Effector memory CD4-positive, alpha-beta T cell (primary cell): ENCODE measurements at places on chromosomes 7 and 10.

- DNase-seq, result no peak
Observed at GRCh38 chr10:14875941-14876340, 2.7 kb upstream of the SUV39H2 start.

DNA sequence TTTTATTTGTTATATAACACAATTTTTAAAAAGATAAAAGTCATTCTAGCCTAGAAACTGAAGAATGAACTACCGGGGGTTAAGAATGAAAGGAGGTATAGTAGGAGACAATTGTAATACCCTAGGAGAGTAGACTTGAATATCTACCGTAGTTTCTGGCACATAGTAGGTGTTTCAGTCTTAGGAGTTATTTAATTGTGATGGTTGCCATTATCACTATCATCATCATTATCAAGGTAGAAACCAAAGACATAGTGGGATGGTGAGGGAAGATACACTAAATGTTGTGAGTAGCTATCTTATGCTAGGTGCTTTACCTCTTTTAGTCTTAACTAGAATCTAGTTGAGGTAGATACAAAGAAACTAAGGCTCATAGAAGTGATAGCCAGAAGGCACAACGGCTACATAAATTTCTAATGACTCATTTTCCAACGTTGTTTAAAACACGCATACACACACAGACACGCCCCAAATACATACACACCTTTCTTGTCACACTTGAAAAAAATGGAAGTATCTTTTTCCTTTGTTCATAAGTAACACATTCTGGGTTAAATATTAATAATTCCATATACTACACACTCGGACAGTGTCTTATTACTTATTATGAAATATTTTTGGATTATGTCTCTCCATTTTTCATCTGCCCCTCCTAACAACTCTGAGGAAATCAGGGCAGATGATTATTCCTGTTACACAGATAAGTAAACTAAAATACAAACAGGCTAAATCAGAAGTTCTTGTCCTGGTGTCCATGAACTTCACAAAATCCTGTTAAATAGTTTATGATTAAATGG, 2.0 kb upstream of the ANLN start:
- DNase-seq, result no peak

DNA sequence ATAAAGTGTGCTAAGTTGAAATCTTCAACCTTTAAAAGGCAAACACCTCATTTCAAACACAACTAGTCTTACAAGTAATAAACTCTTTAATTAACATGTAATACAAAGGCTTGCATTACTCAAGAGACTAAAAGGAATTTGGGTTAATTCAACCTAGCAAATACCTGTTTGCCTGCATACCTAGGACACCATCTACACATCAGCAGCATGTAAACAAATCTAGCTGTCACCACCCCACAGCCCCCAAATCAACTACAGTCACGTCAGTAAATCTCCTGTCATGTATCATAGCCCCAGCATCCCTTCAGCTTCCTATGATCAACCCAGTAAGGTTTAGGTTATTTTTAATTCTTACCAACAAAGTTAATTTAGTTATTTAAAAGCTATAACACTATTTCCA, 33.5 kb downstream of the ZNF800 start:
- no peak for DNase-seq

DNA sequence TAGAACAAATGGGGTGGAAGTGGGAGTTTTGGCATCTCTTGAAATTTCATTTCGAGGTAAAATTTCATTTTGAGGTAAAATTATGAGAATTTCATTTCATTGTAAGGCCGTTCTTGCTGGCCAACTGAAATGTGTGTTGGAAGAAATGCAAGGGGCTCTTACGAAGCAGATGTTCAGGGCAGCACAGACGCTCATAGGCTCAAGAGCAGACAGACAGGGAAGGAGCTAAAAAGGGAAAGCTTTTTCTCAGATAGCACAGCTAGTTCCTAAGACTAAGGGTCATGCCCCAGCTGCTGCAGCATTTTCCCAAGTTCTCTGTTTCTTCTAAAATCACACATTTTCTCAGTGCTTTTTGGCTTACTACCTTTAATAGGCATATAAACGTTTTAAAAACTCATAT, 65.1 kb upstream of the SFMBT2 start:
- DNase-seq, result no peak

DNA sequence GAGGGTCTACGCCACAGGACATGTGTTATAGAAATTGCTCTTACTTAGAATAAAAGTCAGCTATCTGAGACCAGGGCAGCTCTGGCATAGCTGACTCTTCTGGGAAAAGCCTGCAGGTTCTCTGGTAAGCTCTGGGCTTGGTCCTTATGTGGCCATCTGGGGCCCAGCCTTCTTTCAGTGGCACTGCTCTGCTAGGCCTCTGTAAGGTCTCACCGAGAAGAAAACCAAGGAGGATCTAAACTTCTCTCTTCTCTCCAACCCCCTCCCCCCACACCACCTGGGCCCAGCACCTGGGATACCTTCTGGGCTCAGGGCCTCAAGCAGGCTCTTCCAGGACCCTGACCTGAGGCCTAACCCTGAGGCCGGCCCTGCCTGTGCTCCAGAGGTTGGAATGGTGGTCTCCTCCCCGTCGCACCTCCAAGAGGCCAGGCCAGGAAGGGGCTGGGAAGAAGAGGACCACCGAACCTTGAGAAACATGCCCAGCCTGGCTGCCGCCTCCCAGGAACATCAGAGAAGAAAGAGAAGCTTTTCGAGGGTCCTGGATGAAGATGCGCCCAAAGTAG, 323.6 kb downstream of the GFRA1 start:
- no peak for DNase-seq

- DNase-seq, result no peak
Observed at GRCh38 chr7:143882604-143883078, 19.3 kb downstream of the TCAF1 start.

GRCh38 chr10:122259075-122259466, 12.0 kb upstream of the BTBD16 start:
- no peak for DNase-seq

DNA sequence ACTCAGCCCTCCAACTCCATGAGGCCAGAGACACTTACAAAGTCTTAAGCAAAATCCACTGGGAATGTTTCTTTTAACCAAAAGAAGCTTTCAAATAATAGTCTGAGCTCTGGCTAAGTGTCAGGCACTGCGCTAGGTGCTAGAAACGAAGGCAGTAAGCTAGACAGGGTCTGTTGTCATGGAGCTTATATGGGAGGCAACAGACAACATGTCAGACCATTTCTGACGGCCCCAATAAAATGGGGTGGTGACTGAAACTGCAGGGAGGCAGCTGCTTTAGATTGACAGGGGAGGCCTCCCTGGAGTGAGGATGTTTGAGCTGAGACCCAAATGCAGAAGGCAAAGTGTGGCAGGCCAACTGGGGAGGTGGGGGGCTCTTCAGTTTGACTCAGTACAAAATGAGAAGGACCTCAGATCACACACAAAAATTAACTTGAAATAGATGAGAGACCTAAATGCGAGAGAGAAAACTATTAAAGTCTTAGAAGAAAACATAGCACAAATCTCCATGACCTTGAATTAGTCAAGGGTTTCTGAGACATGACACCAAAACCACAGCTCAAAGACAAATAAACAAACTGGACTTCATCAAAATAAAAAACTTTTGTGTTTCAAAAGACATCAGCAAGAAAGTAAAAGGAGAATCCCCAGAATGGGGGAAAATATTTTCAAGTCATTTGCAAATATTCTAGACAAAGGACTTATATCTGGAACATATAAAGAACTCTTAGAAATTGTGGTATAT, 40.6 kb downstream of the SH3PXD2A start:
- DNase-seq, result no peak

GRCh38 chr7:134962270-134962780, 24.0 kb upstream of the AGBL3 start:
- no peak for DNase-seq

GRCh38 chr7:2070151-2070763, 162.5 kb downstream of the MAD1L1 start:
- no peak for DNase-seq

GRCh38 chr10:6128591-6129251, 39.9 kb downstream of the RBM17 start:
- no peak for DNase-seq

- DNase-seq, result no peak
Observed at GRCh38 chr7:139720705-139721231, 57.0 kb downstream of the HIPK2 start.

- no peak for DNase-seq
Observed at GRCh38 chr10:13894412-13895093, 307.8 kb downstream of the PRPF18 start.

DNA sequence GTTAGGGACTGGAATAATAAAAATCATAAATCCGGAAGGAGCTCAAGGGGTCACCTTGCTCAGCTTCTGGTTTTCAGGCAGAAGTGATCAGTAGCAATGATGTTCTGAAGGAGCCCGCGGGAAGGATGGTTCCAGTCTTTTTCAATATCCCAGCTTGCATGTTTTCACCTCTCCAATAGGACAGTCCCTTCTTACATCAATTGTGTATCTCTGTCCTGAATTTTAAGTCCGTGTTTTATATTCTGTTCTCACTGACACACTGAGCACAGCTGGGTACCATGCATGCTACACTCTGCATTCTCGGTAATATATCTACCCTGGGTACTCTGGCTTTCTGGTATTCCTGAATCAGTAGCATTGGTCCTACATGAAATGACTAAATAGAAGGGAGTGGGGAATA, 55.2 kb upstream of the SLC35B4 start:
- DNase-seq, result no peak

GRCh38 chr7:124597509-124597908, 168.1 kb downstream of the GPR37 start:
- DNase-seq, result no peak

GRCh38 chr10:26457088-26457487, 18.9 kb downstream of the APBB1IP start:
- no peak for DNase-seq

- no peak for DNase-seq
Observed at GRCh38 chr10:116960066-116960776, 44.8 kb downstream of the SHTN1 start.

DNA sequence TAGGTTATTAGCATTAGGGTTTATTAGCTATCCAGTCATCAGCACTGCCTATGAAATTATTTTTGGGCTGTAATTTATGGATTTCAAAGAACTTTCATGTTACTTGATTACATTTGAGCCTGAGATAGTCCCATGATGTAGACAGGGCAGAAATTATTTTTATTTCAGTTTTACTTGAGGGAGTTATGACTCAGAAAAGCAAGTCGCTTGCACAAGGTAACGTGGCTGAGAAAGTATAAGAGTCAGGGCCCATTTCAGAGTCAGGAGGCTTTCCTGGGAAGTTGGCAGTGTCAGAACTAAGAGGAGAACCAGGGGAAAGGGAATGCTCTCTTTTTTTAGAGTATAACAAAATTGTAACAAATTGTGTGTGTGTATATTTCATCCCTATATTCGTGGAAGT, 16.5 kb downstream of the GATA3 start:
- DNase-seq, result no peak

DNA sequence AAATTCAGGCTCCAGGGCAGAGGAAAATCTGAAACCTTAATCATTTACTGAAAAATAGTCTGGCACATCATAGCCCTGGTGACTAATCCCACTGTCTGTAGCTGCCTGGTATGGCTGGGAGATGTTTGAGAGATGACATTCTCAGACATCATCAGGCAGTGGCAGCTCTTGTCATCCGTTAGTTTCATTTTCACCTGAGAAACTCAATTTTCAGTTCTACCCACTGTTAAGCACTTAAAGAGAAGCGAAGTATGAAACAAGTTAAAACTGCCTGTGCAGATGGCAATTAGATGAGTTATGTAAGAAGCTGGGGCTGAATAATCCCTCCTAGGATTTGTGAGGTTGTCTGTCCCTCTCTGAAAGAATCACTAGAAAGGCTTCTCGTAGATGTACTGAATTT, 150.2 kb downstream of the NSUN6 start:
- DNase-seq, result no peak

- no peak for DNase-seq
Observed at GRCh38 chr10:122992031-122992585, 11.9 kb downstream of the PSTK start.

DNA sequence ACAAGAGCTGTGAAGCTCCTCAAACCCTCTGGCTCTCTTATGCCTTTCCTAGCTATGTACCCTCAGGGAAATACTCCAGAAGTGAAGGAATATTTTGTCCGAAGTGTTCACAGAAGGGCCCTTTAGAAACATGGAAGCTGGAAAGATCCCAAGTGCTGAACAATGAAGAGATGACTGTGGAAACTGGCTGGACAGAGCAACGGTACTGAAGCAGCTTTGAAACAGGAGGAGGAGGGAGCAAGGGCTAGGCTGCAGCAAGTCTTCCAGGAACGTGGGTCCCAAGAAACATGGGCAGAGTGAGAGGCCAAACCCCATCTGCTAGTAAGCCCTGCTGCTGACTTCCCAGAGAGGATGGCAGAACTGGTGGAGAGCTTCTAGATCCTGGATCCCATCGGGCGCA, 3.0 kb upstream of the PSAP start:
- DNase-seq, result no peak

- no peak for DNase-seq
Observed at GRCh38 chr7:73856941-73857340, 4.0 kb upstream of the TMEM270 start.

GRCh38 chr10:32412499-32412853, 33.5 kb upstream of the CCDC7 start:
- DNase-seq, result no peak

GRCh38 chr10:79148452-79149344, 79.9 kb downstream of the ZMIZ1 start:
- DNase-seq, result no peak

- no peak for DNase-seq
Observed at GRCh38 chr7:99190359-99191009, 17.4 kb downstream of the KPNA7 start.
